Upper lobe of left lung (tissue), 6 donors: ENCODE measurements at places on chromosomes 5 and 9. TPM values are rescaled to one million over a fixed set of nuclear protein-coding genes. Genes with fewer than 3 reads are reported as not detected.

ABHD17B gene
- 3.9 TPM for total RNA-seq

C5orf52 gene
- total RNA-seq: not detected

ANKRD31 gene
- total RNA-seq: not detected

CDC20B gene
- total RNA-seq: 5.5 TPM

SOHLH1 gene
- total RNA-seq: not detected

TYRP1 gene
- total RNA-seq: 3.3 TPM

PAPPA gene
- total RNA-seq: 0.46 TPM

CNTLN gene
- 6.3 TPM for total RNA-seq

CXCL14 gene
- not detected for total RNA-seq

RGS7BP gene
- total RNA-seq: 1.5 TPM

NEURL1B gene
- total RNA-seq: 7.8 TPM

TOR4A gene
- total RNA-seq: 62.6 TPM

SPIN1 gene
- total RNA-seq: 57.6 TPM

PCDHB14 gene
- 1.4 TPM for total RNA-seq

AHRR gene
- total RNA-seq: 4.6 TPM

PDCD1LG2 gene
- 1.7 TPM for total RNA-seq

CD14 gene
- 107 TPM for total RNA-seq

SHB gene
- total RNA-seq: 46.9 TPM

LCN15 gene
- total RNA-seq: not detected

CDC25C gene
- total RNA-seq: 0.67 TPM

LPAR1 gene
- total RNA-seq: 16.5 TPM

LCP2 gene
- 63.0 TPM for total RNA-seq

FBXL7 gene
- 6.3 TPM for total RNA-seq

ANKRD55 gene
- total RNA-seq: 1.7 TPM

FCN2 gene
- not detected for total RNA-seq

PTGES gene
- total RNA-seq: 1.6 TPM

ABCA2 gene
- 14.7 TPM for total RNA-seq

RASEF gene
- total RNA-seq: 90.0 TPM

PCDHGA12 gene
- total RNA-seq: 8.3 TPM

KIAA1958 gene
- 21.1 TPM for total RNA-seq

ADAMTSL1 gene
- 4.9 TPM for total RNA-seq

BTNL8 gene
- total RNA-seq: 10.0 TPM

LCN6 gene
- total RNA-seq: not detected

PTPRD gene
- 26.0 TPM for total RNA-seq
